H9 (cell line): ENCODE measurements at places on chromosomes 16 and 17. TPM values are rescaled to one million over a fixed set of nuclear protein-coding genes. Genes with fewer than 3 reads are reported as not detected.
A peak's percentile ranks its signal among the peaks of the same experiment; 100 is the strongest.

The MYH2 gene
- total RNA-seq, result 0.68 and 0.90 TPM in 2 replicates

DNA sequence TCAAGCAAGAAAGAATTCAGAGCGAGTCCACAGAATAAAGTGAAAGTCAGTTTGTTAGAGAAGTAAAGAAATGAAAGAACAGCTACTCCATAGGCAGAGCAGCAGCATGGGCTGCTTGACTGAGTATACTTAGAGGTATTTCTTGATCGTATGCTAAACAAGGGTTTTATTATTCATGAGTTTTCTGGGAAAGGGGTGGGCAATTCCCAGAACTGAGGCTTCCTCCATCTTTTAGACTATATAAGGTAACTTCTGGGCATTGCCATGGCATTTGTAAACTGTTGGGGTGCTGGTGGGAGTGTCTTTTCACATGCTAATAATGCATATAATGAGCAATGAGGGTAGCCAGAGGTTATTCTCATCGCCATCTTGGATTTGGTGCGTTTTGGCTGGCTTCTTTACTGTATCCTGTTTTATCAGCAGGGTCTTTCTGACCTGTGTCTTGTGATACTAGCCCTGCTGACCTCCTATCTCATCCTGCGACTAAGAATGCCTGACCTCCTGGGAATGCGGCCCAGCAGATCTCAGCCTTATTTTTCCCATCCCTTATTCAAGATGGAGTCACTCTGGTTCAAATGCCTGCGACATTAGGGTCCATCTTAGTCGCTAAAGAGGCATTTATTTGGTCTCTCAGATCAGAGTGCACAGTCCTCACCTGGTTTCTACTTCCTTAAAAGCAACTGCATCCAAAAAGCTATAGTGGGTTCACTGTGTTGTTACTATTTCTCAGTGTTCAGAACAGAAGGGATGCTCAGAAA is 100.6 kb upstream of the CACNG5 start:
- DNase-seq, result no peak

The KCNJ2 gene
- total RNA-seq, result 0.15 and 0.29 TPM in 2 replicates

The SLFN13 gene
- total RNA-seq, result 10.1 TPM in 2 replicates

- peak; percentile 95 for DNase-seq
Observed at GRCh38 chr17:4492721-4493561, 5.7 kb upstream of the SPNS2 start.

- DNase-seq, result no peak
Observed at GRCh38 chr16:12539185-12539929, 264.3 kb downstream of the CPPED1 start.
